ENCODE measurements at places on chromosomes 2 and 18.

GRCh38 chr2:224156436-224156835 is 117.3 kb upstream of the SERPINE2 start:
- DNase-seq, result no peak

DNA sequence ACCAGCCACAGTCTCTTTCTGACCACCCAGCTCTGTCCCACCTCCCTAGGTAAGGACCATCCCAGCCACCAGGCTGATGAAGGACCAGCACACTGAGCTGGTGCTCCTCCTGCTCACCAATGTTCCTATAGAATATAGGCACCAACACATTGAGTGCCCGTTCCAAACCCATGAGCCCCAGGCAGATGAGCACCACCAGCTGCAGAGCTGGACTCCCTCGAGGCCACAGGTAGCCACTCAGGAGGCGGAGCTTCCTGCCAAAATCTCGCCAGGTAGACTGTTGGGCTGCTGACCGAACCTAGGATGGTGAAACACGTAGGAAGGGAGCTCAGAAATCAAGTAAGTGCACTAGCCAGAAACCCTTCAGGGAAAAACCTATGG is 2.2 kb downstream of the ABCB6 start:
- no peak for DNase-seq

DNA sequence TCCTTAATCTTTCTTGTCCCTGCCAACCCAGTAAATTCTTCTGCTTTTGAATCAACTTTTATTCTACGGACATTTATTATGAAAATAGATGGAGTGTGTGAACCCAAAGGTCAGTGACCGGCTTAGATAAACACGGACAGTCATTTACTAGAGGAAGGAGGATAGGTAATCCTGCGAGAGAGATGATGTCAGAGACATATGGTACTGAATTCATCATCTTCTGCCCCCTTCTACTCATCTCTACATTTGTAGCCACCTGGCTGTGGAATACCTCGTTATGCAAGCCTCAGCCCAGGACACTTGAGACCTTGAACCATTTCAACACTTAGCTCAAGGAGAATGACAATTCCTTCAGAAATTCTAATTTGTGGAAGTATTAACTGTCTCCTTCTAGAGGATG is 443.6 kb downstream of the TDRD15 start:
- no peak for DNase-seq

DNA sequence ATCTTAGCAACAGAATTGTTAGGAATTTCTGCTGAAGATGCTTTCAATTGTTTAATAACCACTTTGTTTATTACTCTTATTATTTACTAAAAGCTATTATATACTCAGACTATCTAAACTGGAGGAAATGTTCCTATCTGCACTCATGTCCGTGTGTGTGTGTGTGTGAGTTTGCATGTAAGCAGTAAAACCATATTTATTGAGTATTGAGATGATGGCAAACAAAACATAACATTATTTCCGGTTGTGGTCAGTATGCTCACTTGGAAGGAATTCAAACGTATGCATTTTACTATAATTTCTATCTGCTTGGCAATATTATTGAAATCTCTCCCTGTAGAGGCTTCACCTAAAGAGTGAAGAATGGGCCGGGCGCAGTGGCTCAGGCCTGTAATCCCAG is 43.0 kb upstream of the ZNF804A start:
- DNase-seq, result no peak

GRCh38 chr2:24210723-24211122 is 35.9 kb downstream of the FAM228A start:
- DNase-seq, result no peak

DNA sequence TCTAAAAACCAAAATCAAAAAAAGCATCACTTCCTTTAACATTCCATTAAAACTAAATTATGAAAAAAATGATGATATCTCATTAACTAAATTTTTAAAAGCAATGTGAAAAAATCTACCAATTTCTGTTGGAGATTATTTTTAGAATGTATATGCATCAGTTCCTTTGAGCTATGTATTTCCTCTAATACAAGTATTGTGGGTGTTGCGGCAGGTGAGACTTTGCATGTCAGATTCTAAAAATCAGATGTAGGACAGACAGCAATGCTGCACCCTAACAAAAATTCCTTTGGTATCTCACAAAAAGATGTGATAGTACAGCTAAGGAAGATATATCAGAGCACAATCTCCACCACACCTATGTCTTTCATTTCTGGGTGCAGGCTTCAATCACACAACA is 6.8 kb downstream of the MBD2 start:
- DNase-seq, result no peak

- DNase-seq, result no peak
These were observed 147.6 kb upstream of the CAB39 start for GRCh38 chr2:230564805-230565779.

DNA sequence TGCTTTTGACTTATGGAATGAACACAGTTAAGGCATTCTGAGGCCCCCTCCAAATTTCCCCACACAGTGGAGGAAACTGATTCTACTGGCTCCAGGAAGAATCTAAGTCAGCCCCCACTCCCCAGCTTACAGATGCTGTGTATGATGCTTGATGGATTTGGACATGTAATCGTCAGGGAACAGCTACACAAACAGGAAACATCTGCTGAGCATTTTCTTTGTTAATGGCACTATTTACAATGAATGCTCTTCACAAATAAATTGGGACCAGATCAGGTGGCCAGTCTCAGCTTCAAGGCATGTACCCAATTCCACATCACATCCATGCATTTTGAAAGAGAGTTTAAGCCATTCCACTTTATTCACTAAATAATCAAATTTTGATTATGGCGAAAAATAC is 562.3 kb downstream of the SOX11 start:
- no peak for DNase-seq

DNA sequence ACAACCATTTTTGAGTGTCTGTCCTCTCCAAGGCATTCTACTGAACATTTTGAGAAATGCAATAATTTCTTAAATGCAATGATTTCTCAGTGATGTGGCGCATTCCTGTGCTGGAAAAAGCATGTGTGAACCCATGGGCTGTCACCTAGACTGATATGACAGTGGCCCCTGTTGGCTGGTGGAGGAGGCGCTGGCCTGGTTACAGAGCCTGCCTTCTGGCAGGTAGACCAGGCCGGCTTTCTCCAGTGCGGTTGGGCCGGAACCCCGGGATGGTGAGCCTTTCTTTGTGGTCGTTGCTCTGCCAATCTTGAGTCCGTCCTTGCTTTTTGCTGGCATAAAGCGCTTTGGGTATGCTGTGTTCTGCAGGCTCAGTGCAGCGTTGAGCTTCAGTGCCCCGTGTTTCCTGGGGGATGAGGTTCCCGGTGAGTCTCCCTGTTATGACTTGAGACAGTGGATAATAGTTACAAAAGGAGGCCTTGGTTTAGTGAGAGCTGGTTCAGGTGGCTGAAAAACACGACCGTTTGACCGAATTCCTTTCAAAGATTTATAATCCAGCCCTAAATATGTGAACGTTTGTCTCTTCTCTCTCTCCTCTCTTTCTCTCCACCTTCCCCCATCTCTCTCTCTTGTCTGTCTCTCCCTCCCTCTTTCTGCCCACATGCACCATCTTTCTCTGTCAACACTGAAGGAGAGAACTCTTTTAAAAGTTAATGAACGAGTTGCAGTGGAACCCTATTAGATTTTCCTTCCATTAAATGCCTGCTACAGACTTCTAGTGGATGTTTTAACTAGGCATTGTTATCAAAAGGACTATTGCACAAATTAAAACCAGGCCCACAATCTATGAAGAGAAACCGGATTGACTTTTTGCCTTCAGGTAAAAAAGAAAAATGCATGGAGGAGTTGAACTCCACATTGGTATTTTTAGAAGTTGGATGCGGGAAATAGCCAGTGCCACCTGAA is 34.0 kb downstream of the TSHZ1 start:
- DNase-seq, result no peak
